ENCODE measurements at places on chromosomes 7 and 10.
A peak's percentile ranks its signal among the peaks of the same experiment; 100 is the strongest.

GRCh38 chr7:53500076-53500475, 464.6 kb downstream of the POM121L12 start:
- DNase-seq = no peak

DNA sequence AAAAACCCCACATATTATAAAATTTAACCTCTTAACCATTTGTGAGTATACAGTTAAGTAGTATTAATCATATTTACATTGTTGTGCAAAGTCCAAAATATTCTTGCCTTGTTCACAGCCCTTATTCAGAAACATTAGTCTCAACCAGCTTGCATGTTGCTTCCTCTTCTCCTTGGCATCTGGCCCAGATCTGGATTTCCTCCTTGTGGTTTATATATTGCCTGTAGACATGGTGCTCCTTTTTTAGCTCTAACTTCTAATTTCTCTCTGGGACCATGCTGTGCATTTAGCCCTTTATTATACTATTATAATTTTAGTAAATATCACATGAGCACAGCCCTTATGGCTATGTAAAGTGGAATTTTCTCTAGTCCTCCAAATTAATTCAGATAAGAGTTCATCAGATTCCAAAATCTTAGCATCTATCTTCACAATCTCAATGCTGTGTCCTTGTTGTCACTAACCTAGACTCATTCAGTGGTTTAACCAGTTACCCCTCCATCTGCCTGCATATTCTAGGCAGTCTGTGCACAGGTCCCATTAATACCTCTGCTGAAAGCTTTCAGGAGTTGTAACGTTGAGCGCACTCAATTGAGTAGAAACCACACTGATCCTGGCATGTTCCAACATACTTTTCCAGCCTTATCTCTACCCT, 7.9 kb downstream of the CPED1 start:
- no peak for DNase-seq

DNA sequence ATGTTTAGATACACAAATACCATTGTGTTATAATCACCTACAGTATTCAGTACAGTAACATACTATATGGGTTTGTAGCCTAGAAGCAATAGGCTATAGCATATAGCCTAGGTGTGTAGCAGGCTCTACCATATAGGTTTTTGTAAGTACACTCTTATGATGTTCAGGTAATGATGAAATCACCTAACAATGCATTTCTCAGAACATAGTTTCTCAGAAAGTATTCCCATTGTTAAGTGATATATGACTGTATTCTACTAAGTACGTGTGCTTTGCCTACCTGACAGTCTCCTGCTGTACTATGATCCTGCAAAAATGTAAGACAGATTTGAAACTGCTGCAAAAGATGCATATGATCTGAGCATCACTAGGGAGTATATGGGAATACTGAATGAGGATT, 137.9 kb downstream of the JAZF1 start:
- no peak for DNase-seq

DNA sequence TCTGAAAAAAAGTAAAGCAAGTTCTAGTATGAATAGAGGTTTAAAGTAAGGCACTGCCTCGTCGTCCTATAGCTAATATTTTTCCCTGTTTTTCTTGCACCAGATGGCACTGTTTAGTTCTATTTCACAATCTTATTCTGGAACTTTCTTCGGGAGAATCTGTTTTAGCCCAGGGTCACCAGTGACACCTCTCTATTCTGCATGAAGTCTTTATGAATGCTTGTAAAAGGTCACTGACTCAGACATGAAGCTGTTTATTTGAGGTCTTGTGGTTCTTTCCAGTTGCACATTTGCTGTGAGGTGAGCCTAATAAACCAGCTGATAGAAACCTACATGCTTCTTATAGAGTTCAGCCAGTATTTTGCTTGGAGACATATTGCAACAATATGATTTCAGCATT, 444.3 kb downstream of the AUTS2 start:
- peak; percentile 22 for DNase-seq

- DNase-seq = no peak
These were observed 58.4 kb downstream of the ADCYAP1R1 start for GRCh38 chr7:31110331-31111108.

GRCh38 chr7:155861480-155861868, 49.2 kb upstream of the SHH start:
- no peak for DNase-seq

DNA sequence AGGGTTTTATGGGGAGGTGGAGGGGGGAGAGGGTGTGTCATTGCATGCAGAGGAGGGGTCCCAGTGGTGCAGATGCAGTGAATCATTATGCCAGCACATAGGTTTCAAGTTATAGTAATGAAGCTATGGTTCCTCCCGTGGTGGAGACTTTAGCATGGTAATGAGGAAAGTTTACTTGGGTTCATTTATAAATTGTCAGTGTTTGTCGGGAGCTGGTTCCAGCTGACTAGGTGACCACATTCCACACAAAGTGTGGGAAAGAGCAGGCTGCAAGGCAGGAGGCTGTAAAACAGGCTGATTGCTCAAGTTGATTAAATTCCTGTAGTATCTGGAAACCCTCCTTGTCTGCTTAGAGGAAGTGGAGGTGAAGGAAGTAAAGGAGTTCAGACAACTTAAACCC, 78.9 kb downstream of the SRI start:
- DNase-seq = no peak

GRCh38 chr10:79310911-79311573, 36.2 kb upstream of the PPIF start:
- DNase-seq = no peak

DNA sequence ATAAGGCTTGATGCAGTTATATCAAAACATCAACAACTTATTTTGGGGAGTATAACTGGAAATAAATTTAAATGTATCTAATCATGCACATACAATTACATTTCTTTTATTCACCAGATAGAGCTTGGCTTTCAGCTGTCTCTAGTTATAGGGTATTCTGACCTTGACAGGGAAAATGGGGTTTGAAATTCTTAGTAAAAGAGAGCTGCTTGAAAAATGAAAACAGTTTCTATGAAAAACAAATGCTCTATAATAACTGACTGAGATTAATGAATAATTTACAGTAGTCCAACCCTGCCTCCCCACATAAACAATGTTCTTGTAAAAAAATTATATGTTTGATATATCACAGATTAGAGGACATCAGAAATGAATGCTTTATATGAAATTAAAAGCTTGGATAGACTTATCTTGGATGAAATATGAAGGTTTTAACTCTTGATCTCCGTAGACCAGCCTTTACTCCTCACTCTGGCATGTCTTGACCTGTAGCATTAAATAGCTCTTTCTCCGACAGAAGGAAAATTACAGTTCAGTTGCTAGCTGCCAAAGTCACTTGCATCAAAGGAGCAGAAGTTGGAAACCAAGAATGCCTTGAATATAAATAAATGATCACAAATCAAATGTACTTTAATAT, 32.1 kb downstream of the VWC2 start:
- no peak for DNase-seq

DNA sequence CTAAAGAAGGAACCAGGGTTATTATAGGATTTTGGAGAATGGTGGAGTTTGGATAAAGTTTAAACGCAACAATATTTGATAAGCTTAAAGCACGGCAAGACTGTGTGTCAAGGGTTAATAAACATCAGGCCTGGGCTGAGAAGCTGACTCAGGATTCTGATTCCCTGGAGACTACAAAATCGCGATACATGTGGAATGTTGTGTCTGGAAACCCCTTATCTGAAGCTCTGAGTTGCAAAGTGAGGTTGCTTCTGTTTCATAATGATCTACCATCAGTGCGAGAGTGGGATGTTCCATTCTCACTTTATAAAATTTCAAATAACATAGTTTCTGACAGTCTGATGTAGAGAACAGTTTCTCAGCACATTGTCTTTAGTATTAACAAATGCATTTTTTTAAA, 7.8 kb downstream of the C1GALT1 start:
- no peak for DNase-seq

DNA sequence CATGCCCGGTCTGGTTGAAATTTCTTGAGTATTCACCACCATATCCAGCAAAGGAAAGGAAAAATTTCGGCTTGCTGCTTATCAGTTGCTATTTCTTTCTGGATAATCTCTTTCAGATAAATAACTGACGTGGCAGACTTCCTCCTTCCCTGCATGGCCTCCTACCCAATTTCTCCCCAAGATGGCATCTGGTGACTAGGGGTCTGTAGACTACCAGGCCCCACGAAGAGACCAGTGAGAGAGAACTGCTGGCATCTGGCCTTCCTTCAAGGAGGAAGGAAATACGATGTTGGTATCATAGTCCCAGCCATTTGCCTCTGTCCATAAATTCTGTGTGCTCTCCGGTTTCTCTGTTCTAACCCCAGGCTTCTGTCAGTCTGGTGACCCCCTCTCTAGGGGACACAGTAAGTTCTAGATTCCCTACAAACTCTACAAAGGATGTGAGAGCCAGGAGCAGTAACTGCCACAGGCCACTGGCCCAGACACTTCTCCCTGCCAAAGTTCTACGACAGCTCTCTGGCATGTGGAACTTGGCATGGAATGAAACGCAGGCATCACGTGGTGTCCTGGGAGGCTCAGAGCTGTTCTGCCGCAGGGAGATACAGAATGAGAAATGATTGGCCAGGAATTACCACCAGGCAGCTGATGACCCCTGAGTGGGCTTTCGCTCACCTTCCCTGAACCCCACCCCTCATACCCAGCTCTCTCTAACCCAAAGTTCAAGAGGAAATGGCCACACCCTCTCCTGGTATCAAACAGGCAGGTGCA, 30.0 kb upstream of the MSRB2 start:
- DNase-seq = peak; percentile 36

DNA sequence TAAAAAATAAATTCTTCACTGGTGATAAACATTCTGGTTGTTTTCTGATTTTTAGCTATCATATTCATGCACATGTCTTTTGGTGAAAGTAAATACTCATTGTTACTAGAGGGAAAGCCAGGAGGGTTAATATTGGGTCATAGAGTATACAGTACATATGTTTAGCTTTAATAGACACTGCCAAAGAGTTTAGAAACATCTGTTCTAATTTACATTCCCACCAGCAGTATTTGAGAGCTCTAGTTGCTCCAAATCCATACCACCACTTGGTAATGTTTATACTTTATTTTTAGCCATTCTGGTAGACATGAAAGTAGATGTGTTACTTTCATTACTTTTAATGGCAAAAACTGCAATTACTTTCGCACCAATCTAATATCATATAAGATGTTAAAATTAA, 108.8 kb downstream of the MKX start:
- DNase-seq = no peak

GRCh38 chr7:50957431-50957830, 174.7 kb upstream of the GRB10 start:
- DNase-seq = no peak

- no peak for DNase-seq
These were observed 33.4 kb upstream of the NRBF2 start for GRCh38 chr10:63099734-63100133.

- DNase-seq = no peak
These were observed 2.6 kb upstream of the ZNRF2 start for GRCh38 chr7:30281791-30282190.

- no peak for DNase-seq
These were observed 28.5 kb downstream of the FRMPD2 start for GRCh38 chr10:48245977-48246376.

- DNase-seq = no peak
These were observed 253.7 kb downstream of the SFMBT2 start for GRCh38 chr10:7157091-7157490.

GRCh38 chr10:113382691-113383090, 170.2 kb upstream of the HABP2 start:
- no peak for DNase-seq

GRCh38 chr10:132588301-132589013, 50.9 kb downstream of the INPP5A start:
- no peak for DNase-seq
